NCI-H146 (cell line): ENCODE measurements at places on chromosomes 3 and 15.

DNA sequence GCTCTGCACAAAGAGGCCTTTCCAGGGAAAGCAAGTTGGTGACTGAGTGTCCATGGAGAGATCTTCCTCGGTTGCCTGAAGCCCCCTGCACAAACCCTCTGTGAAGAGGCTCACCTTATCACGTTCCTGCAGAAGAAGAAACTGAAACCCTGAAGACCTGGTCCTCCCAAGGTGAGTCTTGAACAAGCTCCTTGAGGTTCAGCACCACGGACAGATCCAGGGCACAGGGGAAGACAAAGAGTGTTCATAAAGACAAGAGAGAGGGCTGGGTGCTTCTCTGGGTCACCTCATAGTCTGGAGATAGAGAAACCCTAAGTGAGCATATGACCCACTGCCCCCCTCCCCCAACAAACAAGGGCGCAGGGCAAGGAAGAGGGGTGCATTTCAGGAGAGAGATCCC is 21.7 kb upstream of the TBC1D21 start:
- DNase-seq, result no peak

DNA sequence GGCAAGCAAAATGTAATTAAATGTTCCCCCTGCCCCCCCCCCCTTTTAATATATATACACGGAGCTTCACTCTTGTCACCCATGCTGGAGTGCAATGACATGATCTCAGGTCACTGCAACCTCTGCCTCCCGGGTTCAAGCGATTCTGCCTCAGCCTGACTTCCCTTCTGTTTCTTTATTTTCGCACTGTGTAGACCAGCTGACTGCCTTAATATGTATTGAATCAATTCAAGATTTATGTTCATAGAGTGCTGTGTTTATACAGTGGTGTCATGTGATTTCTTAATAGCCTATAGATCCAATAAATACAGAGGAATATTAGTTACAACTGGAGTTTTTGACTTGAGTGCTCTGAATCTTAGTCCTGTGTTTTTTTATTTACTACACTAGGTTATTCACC is 39.0 kb downstream of the SLC25A36 start:
- no peak for DNase-seq

DNA sequence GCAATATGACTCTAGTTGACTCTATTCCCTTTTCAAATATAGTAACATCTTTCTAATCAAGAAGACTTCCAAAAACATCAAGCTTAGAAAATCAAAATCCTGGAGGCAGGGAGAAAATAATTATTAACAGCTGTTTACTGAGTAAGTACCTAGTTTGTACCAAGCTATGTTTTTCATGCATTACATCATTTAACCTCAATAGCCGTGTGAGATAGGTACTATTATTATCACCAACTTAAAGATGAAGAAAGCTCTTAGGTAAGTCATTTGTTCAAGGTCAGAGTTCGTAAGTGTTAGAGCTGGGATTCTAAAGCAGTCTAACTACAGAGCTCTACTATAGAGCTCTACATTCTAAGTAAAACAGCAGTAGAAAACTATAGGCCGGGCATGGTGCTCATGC is 41.6 kb downstream of the GSK3B start:
- DNase-seq, result no peak

DNA sequence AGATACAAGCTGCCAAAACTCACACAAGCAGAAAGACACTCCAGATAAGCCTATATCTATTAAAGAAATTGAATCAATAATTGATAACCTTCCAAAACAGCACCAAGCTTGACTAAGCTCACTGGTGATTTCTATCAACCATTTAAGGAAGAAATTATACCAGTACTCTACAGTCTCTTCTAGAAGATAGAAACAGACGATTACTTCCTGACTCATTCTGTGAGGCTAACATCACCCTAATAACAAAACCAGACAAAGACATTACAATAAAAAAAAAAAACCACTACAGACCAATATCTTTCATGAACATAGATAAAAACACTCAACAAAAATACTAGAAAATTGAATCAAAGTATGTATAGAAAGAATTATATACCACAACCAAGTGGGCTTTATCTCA is 20.2 kb downstream of the CHDH start:
- no peak for DNase-seq

GRCh38 chr3:70249509-70250160 is 62.8 kb downstream of the MDFIC2 start:
- no peak for DNase-seq

DNA sequence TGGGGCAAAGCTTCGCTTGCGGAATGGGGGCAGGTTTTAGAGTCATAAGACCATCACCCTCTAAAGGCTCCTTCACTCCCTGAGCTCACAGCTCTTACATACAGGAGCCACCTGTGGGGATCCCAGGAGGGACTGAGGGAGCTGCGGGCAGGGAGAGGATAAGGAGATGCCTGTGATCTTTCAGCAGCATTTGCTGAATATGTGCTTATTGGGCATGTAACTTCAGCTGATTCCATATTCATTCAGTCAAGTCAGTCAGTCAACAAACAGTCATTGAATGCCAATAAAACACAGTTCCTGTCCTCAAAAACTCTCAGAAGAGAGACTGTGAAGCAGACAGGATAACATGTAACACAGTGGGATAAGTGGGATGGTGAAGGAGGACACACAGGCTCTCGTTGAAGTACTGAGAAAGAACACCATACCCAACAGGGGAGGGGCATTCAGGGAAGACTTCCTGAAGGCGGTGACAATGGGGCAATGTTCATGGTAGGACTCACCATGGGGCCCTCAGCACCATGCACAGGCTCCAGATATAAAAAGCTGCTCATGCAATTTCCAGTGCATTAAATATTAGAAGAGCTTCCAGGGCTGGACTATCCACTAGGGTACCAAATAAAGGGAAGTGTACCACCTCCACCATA is 240.9 kb downstream of the UACA start:
- DNase-seq, result no peak

- no peak for DNase-seq
Observed at GRCh38 chr15:67731112-67731721, 94.1 kb upstream of the SKOR1 start.

DNA sequence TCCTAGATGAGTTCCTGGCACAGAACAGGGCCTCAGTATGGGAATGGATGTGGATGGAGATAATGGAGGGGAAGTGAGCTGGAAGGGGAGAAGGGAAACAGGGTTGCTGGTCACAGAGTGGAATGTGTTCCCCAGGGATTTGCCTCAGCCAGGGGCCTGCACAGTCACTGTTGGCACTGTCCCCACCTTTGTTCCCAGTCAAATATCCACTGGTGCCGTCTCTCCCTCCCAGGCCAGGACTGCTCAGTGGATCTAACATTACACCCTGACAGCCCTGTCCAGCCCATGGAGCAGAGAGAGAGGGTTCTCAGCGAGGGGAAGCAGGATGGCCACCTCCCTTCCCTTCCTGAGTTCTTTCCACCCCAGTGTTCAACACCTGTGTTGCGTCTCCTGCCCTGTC is 1.5 kb upstream of the PPP1R2 start:
- DNase-seq, result no peak

- DNase-seq, result no peak
Observed at GRCh38 chr3:41030220-41030619, 169.1 kb upstream of the CTNNB1 start.

DNA sequence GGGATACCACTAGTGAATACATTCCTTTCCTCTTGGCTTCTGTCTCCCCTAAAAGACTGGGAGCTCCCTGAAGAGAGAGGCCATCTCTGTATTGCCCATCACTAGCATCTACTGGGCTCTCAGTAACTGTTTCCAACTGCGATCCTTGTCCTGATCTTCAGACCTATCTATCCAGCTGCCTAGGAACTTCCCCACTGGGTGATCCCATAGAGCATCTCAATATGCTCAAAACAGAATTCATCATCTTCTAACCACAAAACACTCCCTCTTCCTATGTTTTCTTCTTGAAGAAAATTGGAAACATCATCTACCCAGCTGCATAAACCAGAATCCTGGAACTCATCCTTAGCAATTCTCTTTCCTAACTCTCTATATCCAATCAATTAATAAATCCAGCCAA is 54.6 kb downstream of the PLD1 start:
- DNase-seq, result no peak

DNA sequence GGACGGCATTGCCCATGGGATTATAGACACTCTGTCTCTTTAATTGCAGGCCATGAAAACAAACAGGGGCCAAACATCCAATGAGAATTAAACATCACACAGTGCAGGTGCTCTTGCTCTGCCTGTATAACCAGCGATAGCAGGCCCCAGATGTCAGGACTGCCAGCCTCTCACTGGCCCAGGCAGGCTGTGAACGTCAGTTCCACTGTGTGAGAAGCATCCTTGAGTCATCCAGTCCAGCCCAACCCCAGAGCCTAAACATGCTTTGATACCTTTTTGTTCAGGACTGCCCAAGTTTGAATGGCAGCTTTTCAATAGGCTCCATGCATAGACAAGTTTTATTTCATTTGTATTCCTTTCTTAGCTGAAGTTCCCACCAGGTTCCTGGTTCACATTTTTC is 189.8 kb downstream of the SLCO3A1 start:
- peak; percentile 22 for DNase-seq

- DNase-seq, result no peak
Observed at GRCh38 chr3:193522473-193522872, 32.2 kb downstream of the ATP13A4 start.

GRCh38 chr15:59229453-59229852 is 22.8 kb downstream of the LDHAL6B start:
- no peak for DNase-seq

DNA sequence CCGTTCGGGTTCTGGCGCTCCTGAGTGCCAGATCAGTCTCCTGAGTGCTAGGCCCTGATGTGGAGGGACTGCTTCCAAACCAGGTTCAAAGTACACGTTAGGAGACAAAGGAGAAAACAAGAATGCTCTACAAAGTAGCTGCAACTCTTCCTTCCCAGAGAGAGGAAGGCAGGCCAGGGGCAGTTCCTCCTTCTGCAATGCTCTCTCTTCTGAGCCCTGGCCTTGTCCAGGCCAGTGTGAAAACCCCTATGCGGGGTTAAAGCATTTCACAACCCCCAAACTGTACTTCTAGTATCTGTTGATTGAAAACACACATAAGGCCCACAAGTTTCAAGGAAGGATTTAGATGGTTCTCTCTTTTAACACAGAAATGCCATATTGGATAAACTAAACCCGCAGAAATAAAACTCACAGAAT is 9.7 kb upstream of the CALML4 start:
- no peak for DNase-seq

DNA sequence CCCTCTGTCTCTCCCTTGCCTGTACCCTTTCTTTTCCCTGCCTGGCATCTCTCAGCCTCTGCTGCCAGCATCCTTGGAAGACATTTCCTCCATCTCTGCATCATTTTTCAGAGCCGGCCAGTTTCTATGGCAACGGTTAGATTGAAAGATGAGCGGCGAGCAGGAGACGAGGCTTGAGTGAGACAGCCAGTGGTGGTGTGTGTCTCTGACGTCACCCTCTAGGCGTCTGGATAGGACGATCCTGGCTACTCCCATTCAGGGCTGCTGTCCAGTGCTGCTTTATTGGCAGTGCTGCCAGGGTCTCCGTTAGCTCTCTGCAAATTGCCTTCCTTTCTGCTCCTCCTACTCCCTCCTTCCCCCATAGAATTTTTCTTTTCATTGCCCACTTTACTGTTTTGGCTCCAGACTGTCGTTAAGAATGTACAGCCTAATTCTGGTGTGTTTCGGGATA is 57.9 kb downstream of the TRAK1 start:
- DNase-seq, result no peak

GRCh38 chr15:38176155-38176554 is 76.5 kb upstream of the SPRED1 start:
- no peak for DNase-seq

DNA sequence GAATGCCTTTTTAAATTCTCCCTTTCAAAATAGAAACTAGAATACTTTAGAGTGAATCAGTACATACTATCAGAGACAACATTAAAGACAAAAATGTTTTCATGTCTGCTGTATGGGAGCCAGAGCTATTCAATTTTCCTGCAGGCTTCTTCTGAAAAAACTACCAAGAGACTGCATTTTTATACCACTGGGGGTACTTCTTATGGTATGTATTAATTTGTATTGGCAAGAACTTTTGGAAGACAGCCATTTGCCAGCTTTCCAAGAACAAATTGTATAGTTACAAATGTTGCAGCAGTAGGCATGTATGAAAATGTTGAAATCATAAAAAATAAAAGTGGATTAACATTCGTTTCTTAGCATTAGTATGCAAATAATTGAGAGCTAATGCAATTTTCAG is 1010.0 kb upstream of the CADM2 start:
- DNase-seq, result no peak

DNA sequence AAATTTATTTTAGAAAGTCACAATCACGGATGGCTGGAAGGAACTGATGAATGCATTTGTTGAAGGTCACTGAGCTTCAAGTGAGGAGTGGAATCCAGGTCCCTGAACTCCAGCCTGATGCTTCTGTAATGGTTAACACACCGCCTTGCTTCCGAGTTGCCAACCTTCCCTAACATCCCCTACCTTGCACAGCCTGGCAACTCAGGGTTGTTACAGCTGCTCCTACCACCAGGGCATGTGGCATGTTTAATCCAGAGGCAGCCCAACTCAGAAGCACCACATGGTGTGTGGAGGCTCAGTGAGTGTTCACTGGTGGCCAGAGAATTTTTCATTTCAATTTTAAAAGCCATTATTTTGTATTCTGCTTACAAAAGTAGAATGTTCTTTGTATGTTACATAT is 4.9 kb downstream of the TM2D3 start:
- no peak for DNase-seq

DNA sequence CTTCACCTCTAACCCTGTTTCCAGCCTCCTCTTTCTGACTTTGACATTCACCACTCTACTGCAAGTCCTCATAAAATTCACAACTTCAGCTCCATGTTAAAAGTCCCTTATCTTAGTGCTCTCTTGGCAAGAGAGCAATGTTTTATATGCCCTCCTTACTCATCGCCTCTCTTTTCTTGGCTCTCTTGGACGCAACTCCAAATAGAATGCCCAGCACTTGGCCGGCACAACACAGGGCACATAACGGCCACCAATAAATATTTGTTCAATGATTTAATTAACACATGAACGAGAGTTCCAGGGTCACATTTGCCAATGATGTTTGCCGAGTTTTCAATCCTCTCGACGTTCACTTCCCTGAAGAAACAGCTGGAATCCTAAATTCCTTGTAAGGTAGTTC is 401.4 kb downstream of the ROBO1 start:
- no peak for DNase-seq

DNA sequence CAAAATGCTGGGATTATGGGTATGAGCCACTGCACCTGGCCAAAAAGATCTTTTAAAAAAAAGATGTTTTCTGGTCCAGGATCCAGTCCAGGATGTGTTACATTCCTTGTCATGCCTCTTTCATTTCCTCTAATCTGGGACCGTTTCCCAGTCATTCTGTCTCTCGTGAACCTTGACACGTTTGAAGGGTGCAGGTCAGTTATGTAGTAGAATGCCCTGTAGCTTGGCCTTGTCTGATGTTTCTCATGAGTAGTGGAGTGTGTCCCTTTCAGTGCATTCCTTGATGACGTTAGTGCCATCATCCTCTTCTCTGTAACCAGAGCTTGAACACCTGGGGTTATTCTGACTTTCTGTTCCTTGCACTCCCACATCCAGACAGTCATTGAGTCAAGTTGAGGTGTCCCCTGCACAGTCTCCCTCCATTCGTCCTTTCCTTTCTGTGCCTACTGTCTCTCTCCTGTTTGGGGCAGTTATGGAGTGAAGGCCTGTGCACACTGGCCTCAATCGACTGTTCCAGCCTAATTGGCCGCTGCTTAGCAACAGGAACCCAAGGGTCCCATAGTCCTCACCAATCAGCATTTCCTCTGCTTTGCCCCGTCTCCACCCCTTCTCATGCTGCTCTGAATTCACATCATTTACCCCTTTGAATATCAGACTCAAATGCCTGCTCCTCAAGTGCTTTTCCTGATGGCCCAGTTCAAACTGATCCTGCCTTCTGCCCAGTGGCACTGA is 5.5 kb downstream of the FAM81A start:
- DNase-seq, result no peak
